Muscle of leg (tissue), 16 donors: ENCODE measurements at places on chromosomes 3 and 15. TPM values are rescaled to one million over a fixed set of nuclear protein-coding genes. Genes with fewer than 3 reads are reported as not detected.
A peak's percentile ranks its signal among the peaks of the same experiment; 100 is the strongest.

LRRN1 gene
- total RNA-seq = 26.6 TPM

FGD5 gene
- 14.1 TPM for total RNA-seq

GOLGA6D gene
- 0.09 TPM for total RNA-seq

FBXW12 gene
- 0.09 TPM for total RNA-seq

CCR4 gene
- 0.04 TPM for total RNA-seq

DNA sequence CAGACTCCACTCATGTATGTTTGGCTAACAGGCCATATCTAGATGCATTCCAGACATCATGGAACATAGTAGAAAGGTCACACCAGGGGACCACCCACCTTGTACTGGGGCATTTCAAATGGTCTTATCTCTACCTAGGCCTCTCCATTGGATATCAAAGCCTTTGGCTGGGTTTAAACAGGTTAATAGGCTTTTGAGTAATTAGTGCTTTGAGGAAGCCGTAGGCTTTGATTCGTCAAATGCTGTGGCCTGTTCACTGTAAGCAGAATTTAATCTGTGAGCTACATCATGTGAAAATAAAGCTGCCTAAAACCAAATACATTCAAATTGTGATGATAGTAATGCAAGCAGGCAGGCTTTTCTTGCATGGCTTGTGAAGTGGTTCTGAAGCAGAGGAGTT is 129.5 kb downstream of the ST8SIA2 start:
- no peak overlapping the region for H3K27ac ChIP-seq
- no peak overlapping the region for H3K4me3 ChIP-seq
- no peak for DNase-seq
- peaks cover 12% of the 10 kb centered on the region for H3K4me1 ChIP-seq

DNA sequence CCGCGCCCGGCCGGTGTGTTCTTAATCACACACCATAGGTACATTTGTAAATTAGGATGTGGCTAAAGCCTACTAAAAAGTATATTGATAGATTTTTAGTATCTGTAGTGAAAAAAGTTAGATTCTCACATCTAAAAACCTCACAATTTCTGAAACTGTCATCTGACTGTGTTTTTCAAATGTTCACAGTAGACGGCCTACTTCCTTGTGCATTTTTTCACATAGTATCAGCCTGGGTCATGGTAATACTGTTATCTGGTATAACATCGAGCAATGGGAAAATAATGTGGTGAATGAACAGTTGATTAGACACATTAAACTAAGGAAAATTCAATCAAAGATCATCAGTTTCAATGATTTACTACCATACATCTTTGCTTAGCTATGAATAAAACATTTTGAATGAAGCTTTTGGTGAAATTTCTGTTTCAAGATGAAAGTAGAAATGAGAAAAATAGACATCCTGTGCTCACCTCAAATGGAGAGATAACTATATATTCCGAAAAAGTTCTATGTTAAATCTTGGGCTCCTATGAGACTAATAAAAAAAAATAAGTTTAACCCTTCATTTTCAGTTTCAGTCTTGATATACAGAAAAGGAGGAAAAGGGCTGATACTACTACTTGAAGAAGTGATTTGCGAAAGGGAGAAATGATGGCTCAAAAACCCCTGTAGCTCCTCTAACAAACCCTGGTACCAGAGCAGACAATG is 262.7 kb downstream of the ZBTB20 start:
- H3K27ac ChIP-seq = no peak overlapping the region
- H3K27me3 ChIP-seq = no peaks in the 10 kb centered on the region
- no peaks in the 10 kb centered on the region for H3K36me3 ChIP-seq
- DNase-seq = no peak

GRCh38 chr3:186646841-186647240 is 6.6 kb downstream of the FETUB start:
- no peak overlapping the region for H3K27ac ChIP-seq
- no peaks in the 10 kb centered on the region for H3K27me3 ChIP-seq
- H3K4me3 ChIP-seq = no peak overlapping the region
- no peak for DNase-seq

DNA sequence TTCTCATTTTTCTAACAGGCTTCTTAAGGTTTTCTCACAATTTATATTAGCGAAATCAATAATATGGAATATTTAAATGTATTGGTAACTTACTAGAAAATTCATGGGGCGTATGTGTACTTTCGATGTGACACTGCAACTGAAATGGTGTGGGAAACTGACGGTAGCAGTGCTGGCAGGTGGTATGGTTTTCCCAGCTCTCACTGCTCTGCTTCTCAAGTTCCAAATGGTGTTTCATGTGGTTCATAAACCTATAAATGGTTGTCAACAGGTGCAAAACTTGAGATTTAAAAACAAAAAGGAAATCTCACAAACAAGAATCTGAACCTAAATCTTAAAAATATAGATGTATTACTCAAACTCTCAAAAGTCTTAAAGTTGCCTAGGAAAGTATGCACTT is 54.7 kb downstream of the ZNF280D start:
- H3K27me3 ChIP-seq = no peaks in the 10 kb centered on the region
- no peak overlapping the region for H3K4me3 ChIP-seq
- H3K36me3 ChIP-seq = peaks cover 2% of the 10 kb centered on the region
- H3K4me1 ChIP-seq = no peaks in the 10 kb centered on the region

- H3K4me3 ChIP-seq = no peak overlapping the region
- H3K36me3 ChIP-seq = no peaks in the 10 kb centered on the region
- no peak overlapping the region for H3K27ac ChIP-seq
Measured at GRCh38 chr3:62830727-62831322, 44.4 kb downstream of the CADPS start.

DNA sequence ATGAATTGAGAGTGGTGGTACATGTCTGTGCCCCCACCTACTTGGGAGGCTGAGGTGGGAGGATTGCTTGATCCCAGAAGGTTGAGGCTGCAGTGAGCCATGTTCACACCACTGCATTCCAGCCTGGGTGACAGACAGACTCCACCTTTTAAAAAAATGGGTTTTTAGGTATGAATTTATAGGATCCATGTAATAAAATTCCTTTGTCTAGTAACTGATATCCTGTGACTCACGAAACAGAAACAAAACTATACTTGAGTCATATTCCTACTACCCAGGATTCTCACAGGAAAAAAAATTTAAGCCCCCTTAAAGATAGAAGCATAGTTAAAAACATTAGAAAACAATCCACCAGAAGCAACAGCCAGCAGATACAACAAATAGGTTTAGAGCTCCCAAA is 10.0 kb upstream of the CRTC3 start:
- no peak overlapping the region for H3K4me3 ChIP-seq
- no peaks in the 10 kb centered on the region for H3K27me3 ChIP-seq
- H3K36me3 ChIP-seq = no peaks in the 10 kb centered on the region
- H3K27ac ChIP-seq = no peak overlapping the region

DNA sequence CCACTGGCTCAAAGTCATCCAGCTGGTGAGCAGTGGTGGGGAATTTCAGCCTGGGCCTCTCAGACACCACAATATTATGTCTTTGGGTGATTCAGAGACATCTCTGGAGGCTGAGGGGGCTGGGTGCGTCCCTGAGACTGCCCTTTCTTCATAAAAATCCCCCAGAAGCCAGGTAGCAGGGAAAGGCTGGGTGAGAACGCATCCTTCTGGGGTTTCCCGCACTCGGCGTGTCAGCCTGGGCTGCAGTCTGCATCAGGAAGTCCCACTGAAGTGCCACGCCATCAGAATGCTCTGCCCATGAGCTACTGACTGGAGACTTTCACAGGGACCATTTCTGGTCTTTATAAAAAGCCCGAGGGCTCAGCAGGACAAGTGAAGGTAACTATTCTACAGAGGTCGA is 148.8 kb upstream of the SLC6A11 start:
- DNase-seq = no peak
- H3K4me1 ChIP-seq = no peaks in the 10 kb centered on the region
- no peaks in the 10 kb centered on the region for H3K36me3 ChIP-seq

- no peak overlapping the region for H3K4me3 ChIP-seq
- no peaks in the 10 kb centered on the region for H3K27me3 ChIP-seq
- H3K36me3 ChIP-seq = no peaks in the 10 kb centered on the region
- H3K27ac ChIP-seq = no peak overlapping the region
- H3K4me1 ChIP-seq = peaks cover 3% of the 10 kb centered on the region
Measured at GRCh38 chr3:58188921-58189451, 21.8 kb downstream of the DNASE1L3 start.

GRCh38 chr3:100782906-100783305 is 73.6 kb downstream of the TFG start:
- no peaks in the 10 kb centered on the region for H3K27me3 ChIP-seq
- no peak overlapping the region for H3K4me3 ChIP-seq
- peaks cover 10% of the 10 kb centered on the region for H3K36me3 ChIP-seq
- DNase-seq = peak; percentile 87
- peaks cover 22% of the 10 kb centered on the region for H3K4me1 ChIP-seq
- H3K27ac ChIP-seq = peak overlapping the region; percentile 78

GRCh38 chr15:49315391-49315823 is 107.6 kb upstream of the FGF7 start:
- DNase-seq = peak; percentile 82
- H3K27me3 ChIP-seq = no peaks in the 10 kb centered on the region
- H3K4me3 ChIP-seq = no peak overlapping the region
- H3K36me3 ChIP-seq = peaks cover 7% of the 10 kb centered on the region

DNA sequence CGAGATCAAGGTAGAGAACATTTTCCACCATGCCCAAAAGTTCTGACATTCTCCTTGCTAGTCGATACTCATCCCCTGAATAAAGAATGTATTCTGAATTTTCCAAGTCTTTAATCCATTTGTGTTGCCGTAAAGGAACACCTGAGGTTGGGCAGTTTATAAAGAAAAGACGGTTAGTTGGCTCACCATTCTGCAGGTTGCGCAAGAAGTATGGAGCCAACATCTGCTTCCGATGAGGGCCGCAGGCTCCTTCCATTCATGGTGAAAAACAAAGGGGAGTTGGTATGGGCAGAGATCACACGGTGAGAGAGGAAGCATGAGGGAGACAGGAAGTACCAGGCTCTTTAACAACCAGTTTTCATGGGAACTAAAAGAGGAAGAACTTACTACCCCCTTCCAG is 121.2 kb downstream of the DCLK3 start:
- no peak overlapping the region for H3K27ac ChIP-seq
- no peaks in the 10 kb centered on the region for H3K36me3 ChIP-seq

- H3K27ac ChIP-seq = no peak overlapping the region
- peaks cover 6% of the 10 kb centered on the region for H3K36me3 ChIP-seq
- no peaks in the 10 kb centered on the region for H3K4me1 ChIP-seq
- no peak for DNase-seq
- no peaks in the 10 kb centered on the region for H3K27me3 ChIP-seq
Measured at GRCh38 chr3:32132706-32133105, 26.3 kb downstream of the GPD1L start.
